Astrocyte of the spinal cord (primary cell): ENCODE measurements at places on chromosomes 6 and 20.

DNA sequence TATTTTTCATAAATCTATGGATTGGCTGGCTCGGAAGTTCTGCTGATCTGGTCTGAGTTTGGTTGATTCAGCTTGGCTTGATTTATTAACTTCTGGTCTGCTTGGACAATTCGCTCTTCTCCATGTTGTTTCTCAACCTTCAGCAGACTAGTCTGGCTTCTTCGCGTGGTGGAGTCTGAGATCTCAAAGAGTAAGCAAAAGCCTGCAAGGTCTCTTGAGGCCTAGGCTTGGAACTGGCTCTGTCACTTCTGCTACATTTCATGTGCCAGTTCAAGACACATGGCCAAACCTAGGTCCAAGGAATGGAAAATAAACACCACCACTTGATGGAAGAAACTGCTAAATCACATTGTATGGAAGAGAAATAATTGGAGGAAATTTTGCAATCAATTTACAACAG lies 115.1 kb upstream of the JAG1 start:
- no peak for DNase-seq

GRCh38 chr6:14241255-14242070 lies 123.9 kb downstream of the CD83 start:
- DNase-seq = no peak

DNA sequence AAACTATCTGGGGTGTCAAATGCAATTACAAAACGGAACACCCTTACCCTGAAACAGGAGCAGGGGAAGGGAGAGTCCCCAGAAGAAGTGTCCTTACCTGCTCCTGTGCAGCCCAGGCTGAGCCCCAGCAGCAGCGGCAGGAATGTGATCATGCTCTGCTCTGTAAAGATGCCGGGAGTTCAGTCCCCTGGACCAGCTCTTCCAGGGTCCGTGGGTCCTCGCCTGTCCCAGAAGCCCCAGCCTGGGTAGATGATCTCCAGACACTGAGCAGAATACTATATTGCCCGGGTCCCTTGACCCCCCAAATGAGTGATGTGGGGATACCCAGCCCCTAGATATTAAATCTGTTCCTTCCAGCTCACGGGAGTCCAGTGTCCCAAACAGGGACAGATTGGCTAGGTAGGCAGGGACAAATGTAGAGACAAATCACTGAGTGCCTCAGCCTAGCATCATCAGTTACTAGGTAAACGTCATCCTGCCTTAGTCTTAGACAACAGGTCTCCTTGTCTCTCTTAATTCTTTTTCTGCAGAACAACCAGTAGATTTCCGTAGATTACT lies at the start of gene HLA-DMB:
HLA-DMB (minus strand) TSS at position 373 of the 558 bp plus-strand sequence; CDS start at position 152, 221 bp downstream.
- DNase-seq = peak; percentile 64

- no peak for DNase-seq
Measured at GRCh38 chr6:35589201-35589739, 76.6 kb upstream of the TULP1 start.

GRCh38 chr6:116405652-116406356 lies 35.1 kb downstream of the DSE start:
- DNase-seq = peak; percentile 77

GRCh38 chr6:34615574-34616226 lies 59.6 kb upstream of the SPDEF start:
- DNase-seq = no peak

- no peak for DNase-seq
Measured at GRCh38 chr6:40138273-40138720, 204.0 kb upstream of the MOCS1 start.

DNA sequence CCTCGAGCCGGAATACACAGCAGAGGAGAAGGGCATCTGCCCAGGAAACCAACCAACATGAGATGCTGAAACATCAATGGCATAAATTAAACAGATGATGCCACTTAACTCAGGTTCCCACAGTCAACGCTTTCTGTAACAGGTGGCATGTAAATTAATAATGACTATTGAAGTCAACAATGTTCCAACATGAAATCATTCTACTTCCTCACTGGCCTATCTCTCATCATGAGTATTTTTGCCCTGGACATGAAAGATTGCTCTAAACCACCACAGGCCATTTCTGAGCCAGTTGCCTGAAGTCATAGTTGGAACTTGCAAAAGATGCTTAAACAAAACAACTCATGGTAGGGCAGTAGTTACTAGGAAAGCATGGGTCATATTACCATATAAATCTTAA lies 397.9 kb upstream of the JARID2 start:
- no peak for DNase-seq

DNA sequence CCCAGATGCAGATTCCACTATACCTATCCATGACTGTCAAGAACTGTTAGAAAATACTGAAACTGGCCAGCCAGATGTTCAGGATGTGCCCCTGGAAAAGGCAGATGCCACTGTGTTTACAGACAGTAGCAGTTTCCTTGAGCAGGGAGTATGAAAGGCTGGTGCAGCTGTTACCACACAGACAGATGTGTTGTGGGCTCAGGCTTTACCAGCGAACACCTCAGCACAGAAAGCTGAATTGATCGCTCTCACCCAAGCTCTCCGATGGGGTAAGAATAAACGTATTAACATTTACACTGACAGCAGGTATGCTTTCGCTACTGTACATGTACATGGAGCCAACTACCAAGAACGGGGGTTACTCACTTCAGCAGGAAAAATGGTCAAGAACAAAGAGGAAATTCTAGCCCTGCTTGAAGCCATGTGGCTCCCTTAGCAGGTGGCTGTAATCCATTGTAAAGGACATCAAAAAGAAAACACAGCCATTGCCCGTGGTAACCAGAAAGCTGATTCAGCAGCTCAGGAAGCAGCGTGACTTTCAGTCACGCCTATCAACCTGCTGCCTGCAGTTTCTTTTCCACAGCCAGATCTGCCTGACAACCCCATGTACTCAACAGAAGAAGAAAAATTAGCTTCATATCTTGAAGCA lies 459.7 kb upstream of the HTR1E start:
- no peak for DNase-seq

GRCh38 chr20:59836767-59837166 lies 96.7 kb downstream of the SYCP2 start:
- no peak for DNase-seq

GRCh38 chr6:145247692-145248419 lies 487.5 kb downstream of the EPM2A start:
- peak; percentile 95 for DNase-seq

GRCh38 chr6:79635232-79635543 lies 4.1 kb downstream of the SH3BGRL2 start:
- DNase-seq = peak; percentile 33

GRCh38 chr6:88477413-88477812 lies 311.3 kb upstream of the CNR1 start:
- DNase-seq = no peak

DNA sequence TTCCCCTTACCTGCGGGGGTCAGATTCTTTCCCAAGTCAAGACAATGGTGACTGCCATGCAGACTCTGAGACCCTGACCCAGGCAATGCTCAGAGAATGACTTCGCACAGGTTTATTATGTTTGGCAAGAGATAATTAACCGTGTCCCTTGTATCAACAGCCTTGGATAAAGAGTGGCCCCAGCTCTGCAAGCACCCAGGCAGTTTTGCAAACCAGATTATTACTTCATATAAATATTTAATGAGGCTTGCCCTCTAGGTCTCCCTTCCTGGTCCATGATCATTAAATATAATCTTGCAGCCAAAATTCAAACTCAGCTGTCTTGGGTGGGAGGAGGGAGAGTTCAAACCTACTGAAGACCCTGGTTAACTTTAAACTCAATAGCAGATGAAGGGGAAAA lies 156.5 kb downstream of the ANKRD60 start:
- no peak for DNase-seq

DNA sequence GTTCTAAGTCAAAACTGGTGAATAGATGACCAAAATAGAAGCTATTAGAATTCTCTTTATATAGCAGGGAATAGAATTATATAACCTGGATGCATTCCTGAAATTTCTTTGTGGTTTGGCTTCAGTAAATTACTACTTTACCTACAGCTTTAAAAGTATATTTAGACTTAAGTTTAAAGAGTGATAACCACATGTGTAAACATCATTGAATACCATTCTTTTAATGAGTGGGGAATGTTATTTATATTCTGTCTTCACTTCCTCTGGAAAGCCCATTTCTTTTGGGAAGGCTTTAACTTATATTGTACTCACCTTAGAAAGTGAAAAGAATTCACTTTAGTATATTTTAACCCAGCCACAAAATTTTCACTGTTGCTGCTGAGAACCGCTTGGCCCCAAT lies 39.1 kb downstream of the PLEKHG1 start:
- no peak for DNase-seq

GRCh38 chr6:160027076-160027475 lies 58.2 kb downstream of the IGF2R start:
- no peak for DNase-seq

DNA sequence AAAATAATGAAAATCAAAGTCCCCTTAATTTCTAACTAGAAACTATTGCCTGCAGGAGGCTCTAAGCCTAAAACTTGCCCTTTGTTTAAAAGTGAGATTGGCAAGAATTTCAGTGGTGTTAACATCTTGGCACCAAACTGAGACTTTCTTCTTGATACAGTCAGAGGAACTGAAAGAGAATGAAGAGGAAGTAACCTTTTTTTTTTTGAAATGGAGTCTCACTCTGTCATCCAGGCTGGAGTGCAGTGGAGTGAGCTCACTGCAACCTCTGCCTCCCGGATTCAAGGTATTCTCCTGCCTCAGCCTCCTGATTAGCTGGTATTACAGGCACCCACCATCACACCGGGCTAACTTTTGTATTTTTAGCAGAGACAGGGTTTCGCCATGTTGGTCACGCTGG lies 3.6 kb downstream of the DOP1A start:
- DNase-seq = no peak

DNA sequence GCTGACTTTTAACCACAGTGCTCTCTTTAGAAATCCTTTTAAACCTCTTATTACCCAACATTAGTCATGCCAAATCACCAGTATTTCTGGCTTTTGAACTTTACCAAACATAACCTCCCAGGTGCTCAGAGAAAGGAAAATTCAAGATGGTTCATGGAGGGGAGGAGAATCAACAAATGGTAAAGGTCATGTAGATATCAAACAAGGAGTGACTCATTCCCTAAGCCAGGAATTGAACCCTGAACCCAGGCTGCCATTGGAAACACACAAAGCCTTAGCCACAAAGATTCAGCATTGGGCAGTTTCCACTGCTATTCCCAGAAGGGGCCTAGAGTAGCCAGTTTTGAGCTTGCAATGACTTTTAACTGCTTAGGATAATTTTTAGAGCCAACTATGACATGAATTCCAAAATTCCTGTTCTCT lies 21.6 kb upstream of the ENTPD6 start:
- DNase-seq = no peak

- no peak for DNase-seq
Measured at GRCh38 chr6:131803007-131803769, 4.6 kb upstream of the ENPP1 start.

DNA sequence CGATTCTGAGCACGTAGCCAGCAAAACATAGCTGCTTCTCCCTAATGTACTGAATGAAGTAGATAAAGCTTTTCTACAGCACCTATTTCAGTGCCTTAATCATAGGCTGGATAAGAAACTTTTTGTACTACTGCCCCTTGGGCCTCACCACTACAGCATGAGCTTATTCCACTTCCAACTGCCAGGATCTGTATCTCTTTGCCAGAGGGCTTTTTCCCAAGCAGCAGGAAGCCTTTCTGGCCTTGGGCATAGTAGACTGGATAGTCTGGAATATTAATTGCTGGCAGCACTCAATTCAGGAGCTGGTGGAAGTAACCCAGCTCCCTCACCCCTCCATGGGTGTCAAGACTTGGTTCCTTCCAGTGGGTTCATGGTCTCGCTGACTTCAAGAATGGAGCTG lies 43.6 kb downstream of the ANKEF1 start:
- DNase-seq = no peak
